ENCODE measurements at places on chromosomes 6 and 20.

GRCh38 chr6:138528137-138528536, 28.8 kb upstream of the NHSL1 start:
- no peak for DNase-seq

GRCh38 chr6:148814082-148814790, 67.4 kb downstream of the UST start:
- no peak for DNase-seq

- no peak for DNase-seq
Measured at GRCh38 chr6:53919881-53920360, 125.1 kb downstream of the LRRC1 start.

GRCh38 chr6:37025621-37026466, 20.4 kb downstream of the FGD2 start:
- no peak for DNase-seq

DNA sequence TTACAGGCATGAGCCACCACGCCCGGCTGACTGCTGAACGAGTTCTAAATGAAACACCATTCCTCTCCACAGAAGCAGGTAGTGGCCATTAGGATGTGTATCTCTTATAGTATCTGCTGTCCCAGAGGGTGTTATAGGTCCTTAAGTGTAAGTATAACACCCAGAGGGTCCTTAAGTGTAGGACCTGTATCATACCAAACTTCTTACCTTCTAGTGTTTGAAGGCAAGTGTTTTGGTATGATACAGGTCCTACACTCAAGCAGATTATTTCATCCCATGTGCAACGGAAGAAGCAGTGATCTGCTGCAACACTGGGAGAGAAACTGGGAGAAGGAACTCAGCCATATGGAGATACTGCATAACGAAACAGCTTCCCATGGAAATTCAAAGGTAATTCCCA, 17.4 kb downstream of the BMP7 start:
- DNase-seq, result no peak

DNA sequence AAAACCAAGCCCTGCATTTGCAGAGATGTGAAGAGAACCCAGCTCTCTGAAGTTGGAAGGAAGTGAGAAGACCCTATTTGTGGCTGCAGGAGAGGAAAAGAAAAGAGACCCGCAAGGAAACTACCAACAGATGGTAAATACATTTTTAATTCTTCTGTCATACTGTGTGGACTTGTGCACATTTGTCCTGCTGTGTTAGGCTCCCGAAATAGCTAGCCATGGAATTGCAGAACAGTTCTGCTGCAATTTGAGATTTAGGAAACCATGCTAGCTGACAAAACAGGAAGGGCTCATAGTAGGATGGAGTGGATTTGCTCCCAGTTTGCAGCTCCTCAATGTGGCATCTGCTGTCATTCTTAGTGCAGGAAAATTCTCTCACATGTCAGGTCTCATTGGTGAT, 12.1 kb upstream of the ATXN1 start:
- no peak for DNase-seq
